ENCODE measurements at places on chromosomes 16 and 17.

- no peak for DNase-seq
These were observed 80.2 kb downstream of the CDH11 start for GRCh38 chr16:65041667-65042066.

DNA sequence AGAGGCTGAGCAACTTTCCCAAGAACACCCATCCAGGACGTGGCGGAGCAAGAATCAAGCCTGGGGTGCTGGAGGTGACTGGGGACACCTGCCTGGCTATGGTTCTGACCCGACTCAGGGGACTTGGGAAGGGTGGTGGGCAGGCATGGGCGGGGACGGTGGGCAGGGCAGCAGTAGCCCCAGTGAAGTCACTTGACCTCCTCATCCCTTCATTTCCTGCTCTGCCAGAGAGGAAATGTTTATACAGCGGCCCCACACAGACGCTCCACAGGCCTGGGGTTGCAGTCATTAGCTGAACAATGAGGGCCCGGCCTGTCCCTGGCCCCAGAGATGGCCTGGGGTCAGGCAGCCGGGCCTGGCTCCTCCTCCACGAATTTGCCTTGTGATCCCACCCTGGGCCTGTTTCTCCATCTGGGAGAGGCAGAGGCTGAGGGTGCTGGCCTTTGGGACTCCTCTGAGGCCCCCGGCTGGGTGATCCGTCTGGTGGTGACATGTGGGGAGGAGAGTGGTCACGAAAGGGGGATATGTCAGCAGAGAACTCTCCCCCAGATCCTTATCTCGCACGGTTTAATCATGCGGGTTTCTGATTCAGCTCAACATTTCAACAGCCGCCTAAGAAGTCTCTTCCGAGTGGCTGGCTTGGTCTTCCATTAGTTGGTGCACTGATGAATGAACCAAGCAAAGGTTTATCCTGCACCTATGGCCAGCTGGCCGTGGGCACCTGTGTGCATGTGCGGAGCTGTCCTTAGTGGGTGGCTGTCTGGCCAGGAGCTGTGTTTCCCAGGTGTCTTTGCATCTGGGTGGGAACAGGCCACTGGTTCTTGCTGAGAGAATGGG lies 175.9 kb downstream of the IRF8 start:
- no peak for DNase-seq

- no peak for DNase-seq
These were observed 144.7 kb upstream of the SOX9 start for GRCh38 chr17:71976011-71976649.

DNA sequence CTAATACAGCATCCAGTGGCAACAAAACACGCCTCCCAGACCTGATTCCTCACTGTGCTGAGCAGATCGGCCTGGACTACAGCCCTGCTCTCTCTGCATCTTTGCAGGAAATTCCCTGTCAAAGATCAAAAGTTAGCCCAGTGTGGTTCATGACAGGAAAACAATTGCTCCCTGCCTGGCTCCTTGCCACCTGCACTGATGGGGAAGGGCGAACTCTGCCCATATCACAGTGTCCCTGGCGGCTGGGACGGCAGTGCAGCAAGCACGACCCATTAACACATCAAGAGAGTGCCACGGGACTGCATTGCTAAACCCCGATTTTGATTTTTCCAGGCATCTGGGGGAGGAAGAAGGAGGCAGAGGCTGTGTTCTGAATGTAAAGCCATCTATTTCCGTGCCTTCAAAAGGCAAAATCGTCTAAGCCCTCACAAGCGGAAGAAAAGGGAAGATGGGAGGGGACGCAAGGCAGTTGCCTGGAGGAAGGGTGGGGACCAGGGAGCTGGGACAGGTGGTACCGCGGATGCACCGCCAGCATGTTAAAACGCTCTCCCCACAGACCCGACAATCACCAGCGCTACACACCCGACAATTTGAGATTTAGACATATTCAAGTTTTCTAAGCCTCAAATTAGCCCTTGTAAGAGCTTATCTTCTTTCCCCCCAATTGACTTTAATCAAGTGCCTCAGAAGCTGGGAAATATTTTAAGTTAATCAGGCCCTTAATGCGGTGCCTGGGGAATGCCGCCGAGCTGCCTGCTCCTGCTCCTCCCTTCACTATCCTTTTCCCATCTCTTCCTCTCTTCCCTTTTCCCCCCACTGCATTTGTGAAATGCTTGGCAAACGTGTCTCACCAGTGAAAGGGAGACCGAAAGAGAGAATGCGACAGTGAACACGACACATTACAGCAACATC lies 238.8 kb upstream of the CDH5 start:
- DNase-seq, result no peak

- DNase-seq, result no peak
These were observed 127.8 kb upstream of the KCNJ16 start for GRCh38 chr17:69947027-69947759.

DNA sequence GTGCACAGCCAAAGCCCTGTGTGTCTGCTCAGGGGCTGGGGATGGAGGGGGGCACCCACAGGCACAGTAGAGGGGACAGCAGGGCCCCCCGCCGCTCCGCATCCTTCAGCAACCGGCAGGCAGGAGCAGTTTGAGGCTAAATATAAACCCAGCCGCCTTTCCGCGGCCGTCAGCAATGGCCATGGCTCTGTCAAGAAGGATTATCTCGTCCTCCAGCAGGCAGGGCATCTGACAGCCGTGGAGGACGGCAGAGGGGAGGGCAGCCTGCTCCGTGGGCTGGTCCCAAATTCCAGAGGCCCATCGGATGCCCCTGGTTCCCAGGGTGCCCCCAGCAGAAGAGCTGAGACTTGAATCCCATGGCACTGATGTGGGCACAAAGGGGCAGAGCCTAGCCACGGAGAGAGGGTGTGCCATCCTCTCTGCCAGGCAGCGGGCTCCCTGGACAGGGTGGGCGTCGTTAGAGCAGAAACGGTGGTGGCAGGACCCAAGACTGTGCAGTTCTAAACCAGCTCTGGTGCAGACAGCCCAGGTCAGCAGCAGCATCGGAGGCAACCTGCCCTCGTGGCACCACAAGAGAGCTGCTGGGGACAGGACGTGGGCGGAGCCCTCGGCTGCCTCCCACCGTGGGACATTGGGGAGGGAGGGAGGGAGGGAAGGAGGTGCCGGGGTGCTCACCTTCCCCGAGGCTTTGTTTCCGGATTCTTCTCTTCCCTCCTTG lies 198.8 kb upstream of the CIBAR2 start:
- DNase-seq, result peak; percentile 14

- no peak for DNase-seq
These were observed 50.8 kb downstream of the BMERB1 start for GRCh38 chr16:15485175-15485574.

DNA sequence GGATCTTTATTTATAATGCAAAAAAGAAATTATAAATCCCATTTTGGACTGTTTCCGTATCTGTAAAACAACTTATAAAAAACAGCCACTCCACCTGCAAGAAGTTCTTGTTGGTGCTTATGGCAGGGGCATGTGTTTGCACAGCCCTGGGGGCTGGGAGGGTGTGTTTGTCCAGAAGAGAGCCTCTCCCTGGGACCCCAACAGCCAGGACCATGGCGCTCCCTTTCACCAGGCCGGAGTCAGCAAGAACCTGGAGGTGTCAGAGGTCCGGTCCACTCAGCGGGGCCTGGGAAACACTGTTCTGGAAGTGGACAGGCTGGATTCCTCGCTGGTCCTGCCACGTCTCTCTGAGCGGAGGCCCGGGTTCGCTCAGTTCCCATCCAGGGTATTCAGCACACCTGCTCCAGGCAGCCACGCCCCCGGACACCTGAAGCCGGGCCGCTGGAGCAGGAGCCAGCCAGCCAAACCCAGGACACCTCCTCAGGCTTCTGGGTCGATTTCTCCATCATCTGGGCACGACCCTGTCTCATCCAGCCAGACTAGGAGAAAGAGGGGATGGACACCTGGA lies 18.9 kb upstream of the GINS2 start:
- DNase-seq, result no peak

GRCh38 chr16:49854796-49855203 lies 1.1 kb downstream of the ZNF423 start:
- no peak for DNase-seq

DNA sequence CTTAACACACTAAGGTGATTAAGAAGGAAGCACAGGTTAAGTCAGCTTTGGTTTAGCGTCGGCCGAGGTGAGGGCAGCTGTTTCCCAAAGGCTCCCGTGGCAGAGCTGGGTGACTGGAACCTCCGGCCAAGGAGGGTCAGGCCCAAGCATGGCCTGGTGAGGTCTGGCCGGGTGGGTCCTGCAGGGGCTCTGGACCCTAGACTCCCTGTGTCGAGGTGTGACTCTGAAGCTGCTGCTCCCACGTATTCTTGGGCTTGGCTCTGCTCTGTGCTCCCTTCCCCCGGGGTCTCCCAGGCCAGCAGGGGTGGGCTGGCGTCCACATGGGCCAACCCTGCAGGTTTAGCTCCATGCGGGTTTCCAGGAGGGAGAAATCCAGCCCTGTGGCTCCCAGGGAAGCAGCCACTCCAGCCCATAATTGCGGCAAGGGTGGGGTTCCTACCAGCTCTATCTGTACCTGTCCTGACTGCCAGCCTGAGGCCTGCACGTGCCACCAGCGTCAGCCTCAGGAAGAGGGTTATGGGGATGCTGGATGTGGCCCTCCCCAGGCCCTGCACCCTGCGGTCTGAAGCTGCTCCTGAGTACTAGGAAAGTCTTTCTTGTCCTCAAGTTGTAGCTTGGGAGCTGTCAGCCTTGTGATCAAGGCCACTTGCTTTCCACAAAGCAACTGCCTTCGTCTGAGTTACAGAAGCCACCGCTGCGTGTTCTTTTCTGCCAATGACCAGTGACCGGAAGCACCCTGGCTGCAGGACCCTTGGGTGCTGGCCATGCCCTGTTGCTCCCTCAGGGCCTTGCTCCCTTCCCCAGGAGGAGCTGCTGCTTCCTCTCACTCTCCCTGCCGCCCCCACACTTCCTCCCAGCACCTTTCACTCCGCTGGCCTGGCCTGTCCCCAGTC lies 4.8 kb downstream of the CDK5R1 start:
- no peak for DNase-seq

DNA sequence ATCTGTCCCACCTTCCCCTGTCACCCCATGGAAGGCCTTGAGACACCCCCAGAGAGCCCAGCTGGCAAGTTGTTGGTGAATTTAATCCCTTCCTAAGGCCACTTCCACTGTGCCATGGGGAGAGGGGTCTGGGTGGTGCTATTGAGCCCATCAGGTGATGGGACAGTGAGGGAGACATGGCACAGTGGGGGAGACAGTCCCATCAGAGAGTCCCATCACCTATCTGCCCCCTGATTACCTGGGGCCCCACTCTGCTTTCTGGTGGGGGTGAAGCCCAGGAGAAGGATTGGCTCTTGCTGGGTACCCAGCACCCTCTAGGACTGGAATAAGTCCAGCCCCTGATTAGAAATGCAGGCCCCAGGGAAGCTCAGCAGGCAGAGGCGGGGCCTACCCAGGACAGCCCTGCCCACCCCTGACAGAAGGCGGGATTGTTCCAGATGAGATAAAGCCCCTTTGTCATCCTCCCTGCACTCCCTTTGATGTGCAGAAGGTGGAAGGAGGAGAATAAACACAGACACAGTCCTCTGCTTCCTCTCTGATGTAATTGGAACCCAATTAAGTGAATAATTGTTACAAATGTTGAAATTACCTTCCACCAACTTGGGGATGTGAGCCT lies 18.9 kb downstream of the TMEM132E start:
- DNase-seq, result no peak

DNA sequence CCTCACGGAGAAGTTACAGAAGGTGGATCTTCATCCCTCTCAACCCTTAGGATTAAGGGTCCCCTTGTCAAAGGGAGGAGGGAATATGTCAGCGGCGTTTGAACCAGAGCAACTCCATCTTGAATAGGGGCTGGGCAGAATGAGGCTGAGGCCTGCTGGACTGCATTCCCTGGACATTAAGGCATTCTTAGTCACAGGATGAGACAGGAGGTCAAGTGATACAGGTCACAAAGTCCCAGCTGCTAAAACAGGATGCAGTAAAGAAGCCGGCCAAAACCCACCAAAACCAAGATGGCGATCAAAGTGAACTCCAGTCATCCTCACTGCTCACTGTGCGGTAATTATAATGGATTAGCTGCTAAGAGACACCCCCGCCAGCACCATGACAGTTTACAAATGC lies 36.7 kb downstream of the RBFOX3 start:
- DNase-seq, result no peak

GRCh38 chr16:9378876-9379275 lies 287.4 kb downstream of the HAPSTR1 start:
- no peak for DNase-seq

- no peak for DNase-seq
These were observed 7.8 kb downstream of the IRX5 start for GRCh38 chr16:54938212-54939028.

DNA sequence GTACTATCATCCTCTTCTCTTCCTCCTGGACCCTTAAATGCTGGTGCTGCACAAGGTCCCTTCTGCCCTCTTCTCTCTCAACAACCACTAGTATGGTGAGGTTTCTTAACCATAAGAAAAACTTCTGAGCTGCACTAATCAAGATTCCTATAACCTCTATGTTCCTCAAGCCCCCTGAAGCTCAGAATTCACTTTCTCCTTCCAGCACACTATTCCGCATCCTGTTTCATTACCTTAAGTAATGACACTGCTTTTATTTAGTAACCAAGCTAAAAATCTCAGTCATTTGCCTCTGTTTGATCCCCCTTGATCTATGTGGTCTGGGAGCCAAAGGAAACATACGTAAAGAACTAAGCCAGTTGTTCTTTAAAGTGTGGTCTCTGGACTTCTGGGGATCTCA lies 20.1 kb downstream of the KANSL1 start:
- DNase-seq, result no peak

- DNase-seq, result no peak
These were observed 92.8 kb upstream of the ZNF469 start for GRCh38 chr16:88289968-88290401.

- peak; percentile 66 for DNase-seq
These were observed 2.7 kb downstream of the ZFPM1 start for GRCh38 chr16:88455610-88456355.

DNA sequence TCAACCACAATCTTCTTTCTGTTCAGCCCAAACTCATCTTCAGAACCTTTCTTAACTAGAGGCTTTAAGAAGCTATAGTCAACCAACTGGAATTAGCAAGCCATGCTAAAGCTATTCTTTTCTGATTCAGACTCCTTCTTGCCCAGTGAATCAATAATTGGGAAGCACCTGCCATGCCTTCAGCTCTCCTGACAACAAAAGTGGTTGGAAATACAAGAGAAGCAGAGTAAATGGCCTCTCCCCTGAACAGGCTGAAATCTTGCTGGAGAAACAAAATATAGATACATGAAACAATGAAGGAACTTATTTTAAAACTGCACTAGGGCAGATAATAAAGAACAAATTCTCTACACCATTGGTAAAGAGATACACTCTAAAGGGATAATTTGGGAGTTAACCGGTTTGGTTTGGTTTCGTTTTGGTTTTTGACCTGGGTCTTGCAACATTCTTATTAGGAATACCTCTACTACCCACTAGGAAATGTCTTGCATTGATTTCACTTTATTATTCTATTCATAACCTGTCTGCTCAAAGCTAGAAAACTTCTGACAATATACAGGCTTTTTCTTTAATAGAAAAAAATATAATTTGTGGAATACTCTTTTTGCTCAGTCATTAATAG lies 173.6 kb upstream of the DYNLRB2 start:
- DNase-seq, result no peak

- no peak for DNase-seq
These were observed 30.0 kb downstream of the NECAB2 start for GRCh38 chr16:83998091-83998490.

All from stimulated activated CD4-positive, alpha-beta T cell treated with anti-CD3 and anti-CD28 coated beads, Interleukin-12 subunit alpha, Interleukin-12 subunit beta, amount 100 ng/mL, for 4 hours (primary cell).